Suprapubic skin (tissue), 4 donors: ENCODE measurements at places on chromosomes 12 and 14.

DNA sequence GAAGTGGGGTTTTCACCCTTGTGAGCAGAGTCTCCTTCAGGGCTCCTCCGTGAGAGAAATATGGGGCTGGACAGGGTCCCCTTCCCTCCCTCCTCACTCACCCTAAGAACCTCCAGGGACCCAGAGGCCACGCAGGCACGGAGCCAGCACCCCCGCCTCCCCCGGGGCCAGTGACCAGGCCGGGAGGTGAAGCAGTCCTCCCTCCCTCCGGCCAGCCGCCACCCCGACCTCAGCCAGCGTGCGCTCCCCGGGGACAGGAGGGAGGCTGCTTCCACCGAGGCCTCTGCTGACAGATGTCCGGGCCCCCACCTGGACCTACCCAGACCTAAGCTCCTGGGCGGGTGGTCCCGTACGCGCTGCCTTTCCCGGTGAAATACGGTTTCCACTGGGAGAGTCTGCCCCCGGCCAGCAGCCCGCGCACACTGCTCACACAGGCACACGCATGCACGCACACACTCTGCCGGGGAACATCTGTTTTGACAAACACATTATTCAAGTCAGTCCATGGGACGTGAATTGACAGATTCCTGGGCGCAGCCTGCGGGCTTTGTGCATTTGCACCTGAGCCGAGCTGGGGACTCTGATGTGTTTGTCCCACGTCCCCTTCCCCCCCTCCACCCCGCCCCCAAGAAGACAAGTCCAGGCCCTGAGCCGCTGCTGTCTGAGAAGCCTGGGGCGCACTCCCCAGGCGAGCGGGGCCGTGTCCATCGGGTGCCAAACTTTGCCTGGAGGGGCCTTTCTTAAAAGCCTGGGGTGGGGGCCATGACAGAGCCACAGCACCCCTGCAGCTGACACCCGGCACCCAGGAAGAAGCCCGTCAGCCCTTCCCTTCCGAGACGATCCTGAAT lies 725 bp downstream of the RIMBP2 start:
- peaks cover 46% of the 10 kb centered on the region for H3K27me3 ChIP-seq
- no peaks in the 10 kb centered on the region for H3K36me3 ChIP-seq
- no peak for DNase-seq
- H3K4me3 ChIP-seq, result peak overlapping the region; percentile 50
- H3K4me1 ChIP-seq, result peaks cover 37% of the 10 kb centered on the region

DNA sequence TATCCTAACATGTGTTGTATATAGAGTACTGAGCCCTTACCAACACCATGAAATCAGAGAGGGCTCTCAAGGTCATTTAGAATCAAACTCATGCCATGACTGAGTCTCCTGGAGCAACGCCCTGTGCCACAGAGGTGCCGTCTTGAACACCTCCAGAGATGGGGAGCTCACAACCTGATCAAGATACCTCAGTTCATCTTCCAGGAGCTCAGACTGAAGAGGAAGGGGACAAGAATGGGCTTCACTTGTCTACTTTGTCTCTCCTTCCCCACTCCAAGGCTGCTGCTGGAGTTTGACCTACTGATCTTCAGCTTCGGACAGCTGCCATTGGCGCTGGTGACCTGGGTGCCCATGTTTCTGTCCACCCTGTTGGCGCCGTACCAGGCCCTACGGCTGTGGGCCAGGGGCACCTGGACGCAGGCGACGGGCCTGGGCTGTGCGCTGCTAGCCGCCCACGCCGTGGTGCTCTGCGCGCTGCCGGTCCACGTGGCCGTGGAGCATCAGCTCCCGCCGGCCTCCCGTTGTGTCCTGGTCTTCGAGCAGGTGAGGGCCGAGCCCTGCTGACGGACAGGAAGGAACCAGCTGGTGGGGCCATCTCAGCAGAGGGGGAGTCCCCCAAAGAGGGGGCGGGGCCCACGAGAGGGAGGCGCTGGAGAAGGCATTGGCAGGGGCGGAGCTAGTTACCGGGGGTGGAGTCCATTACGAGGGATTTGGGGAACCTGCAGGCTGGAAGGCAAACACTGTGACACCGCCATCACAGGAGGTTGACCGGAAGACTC lies 12.0 kb downstream of the SOAT2 start:
- H3K27ac ChIP-seq, result no peak overlapping the region
- H3K4me3 ChIP-seq, result no peak overlapping the region
- H3K36me3 ChIP-seq, result no peaks in the 10 kb centered on the region
- no peaks in the 10 kb centered on the region for H3K27me3 ChIP-seq
- H3K4me1 ChIP-seq, result no peaks in the 10 kb centered on the region
- DNase-seq, result peak; percentile 57

- H3K4me1 ChIP-seq, result no peaks in the 10 kb centered on the region
- H3K27ac ChIP-seq, result no peak overlapping the region
- DNase-seq, result no peak
- H3K4me3 ChIP-seq, result no peak overlapping the region
- H3K36me3 ChIP-seq, result no peaks in the 10 kb centered on the region
- H3K27me3 ChIP-seq, result peaks cover 2% of the 10 kb centered on the region
These were observed 8.5 kb upstream of the SLC6A13 start for GRCh38 chr12:271161-271560.

GRCh38 chr14:99590746-99591555 lies 13.1 kb downstream of the CCDC85C start:
- peaks cover 10% of the 10 kb centered on the region for H3K4me1 ChIP-seq
- DNase-seq, result no peak
- H3K4me3 ChIP-seq, result no peak overlapping the region
- no peaks in the 10 kb centered on the region for H3K36me3 ChIP-seq

GRCh38 chr12:66359300-66359699 lies 57.0 kb downstream of the HELB start:
- no peaks in the 10 kb centered on the region for H3K4me1 ChIP-seq
- no peaks in the 10 kb centered on the region for H3K36me3 ChIP-seq
- DNase-seq, result no peak
- H3K27ac ChIP-seq, result no peak overlapping the region
- H3K27me3 ChIP-seq, result no peaks in the 10 kb centered on the region

DNA sequence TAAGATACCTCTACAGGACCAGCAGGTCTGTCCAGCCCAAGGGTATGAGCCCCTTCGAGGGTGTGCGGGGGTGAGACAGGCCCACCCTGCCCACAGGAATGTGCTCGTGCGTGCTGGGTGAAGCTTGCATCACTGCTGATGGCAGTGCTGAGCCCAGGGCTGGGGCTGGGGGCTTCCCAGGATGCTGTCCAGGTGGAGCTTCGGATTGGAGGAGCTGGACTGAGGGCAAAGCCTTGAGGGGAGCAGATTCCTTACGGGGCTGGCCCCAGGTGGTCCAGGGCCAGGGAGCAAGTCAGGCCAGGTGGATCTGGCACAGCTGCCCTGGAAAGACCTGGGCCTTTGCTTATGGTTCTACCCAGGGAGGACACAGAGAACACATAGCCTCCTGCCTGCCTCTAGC lies 2.5 kb upstream of the KRT85 start:
- H3K27me3 ChIP-seq, result no peaks in the 10 kb centered on the region
- DNase-seq, result no peak
- H3K4me3 ChIP-seq, result no peak overlapping the region
- no peak overlapping the region for H3K27ac ChIP-seq

DNA sequence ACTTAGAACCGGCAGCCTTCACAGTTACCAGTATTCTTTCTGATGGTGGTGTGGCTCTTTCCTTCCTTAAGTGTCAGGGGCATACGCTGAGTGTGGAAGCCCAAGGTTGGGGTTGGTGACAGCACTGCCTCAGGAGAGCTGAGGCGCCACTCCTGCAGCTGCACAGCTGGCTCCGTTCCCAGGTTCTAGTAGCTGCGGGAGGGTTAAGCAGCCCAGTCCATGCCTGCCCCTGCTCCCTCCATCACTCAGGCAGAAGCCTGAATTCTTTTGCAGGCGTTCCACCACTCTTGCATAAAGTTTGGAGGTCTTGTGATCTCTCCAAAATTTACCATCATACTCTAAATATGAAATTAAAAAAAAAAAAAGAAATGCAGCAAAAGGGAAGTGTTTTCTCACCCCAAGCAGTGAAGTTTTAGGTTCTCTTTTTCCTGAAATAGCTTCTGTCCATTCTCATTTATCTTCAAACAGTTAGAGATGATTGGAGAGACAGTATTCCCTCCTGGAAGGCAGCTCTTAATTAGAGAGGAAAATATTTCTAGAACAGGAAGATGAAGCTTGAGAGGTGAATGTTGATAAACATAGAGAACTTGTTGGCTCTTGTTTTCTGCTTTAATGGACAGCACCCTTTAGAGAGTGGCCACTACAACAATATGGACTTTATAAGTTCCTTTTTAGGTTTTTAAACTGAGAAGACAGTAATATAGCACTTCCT lies 136.1 kb downstream of the FGD4 start:
- peaks cover 29% of the 10 kb centered on the region for H3K4me1 ChIP-seq
- DNase-seq, result peak; percentile 83
- H3K27me3 ChIP-seq, result no peaks in the 10 kb centered on the region

DNA sequence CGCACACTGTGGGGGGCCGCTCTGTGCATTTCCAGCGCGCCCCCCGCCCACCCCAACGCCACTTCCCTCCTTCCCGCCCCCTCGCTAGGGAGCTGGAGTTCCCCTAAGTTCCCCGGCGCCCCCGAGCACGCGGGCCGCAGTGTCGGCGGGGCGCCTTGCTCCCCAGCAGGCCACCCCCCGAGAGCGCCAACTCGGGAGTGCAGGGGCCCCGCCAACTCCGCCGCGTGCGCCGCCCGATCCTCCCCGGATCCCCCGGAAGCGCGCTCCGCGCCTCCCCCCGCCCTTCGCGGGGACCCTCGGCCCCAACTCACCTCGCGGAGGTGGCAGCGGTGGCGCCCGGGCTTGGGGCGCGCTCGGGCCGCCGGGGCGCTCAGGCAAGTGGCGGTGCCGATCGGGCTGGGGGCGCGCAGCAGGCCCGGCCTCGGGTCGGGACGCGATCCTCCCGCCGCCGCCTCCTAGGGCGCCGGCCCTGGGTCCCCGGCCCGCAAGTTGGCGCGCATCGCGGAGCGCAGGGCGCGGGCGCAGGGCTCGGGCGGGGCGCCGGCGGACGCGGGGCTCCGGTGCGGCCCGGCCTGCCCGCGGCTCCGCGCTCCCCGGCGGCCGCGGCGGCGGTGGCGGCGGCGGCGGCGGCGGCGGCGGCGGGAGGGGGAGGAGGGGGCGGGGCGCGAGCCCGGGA lies at the start of gene NCOR2:
Gene NCOR2, minus strand, starts transcription at position 616 of the 676 bp plus-strand sequence. CDS start 72,361 bp downstream, outside the sequence.
- H3K4me1 ChIP-seq, result peaks cover 59% of the 10 kb centered on the region
- peak within 1 kb of the TSS; percentile 97 for H3K27ac ChIP-seq
- no peaks in the 10 kb centered on the region for H3K27me3 ChIP-seq
- H3K36me3 ChIP-seq, result no peaks in the 10 kb centered on the region
- DNase-seq, result peak; percentile 67
